NB4 (cell line): ENCODE measurements at places on chromosomes 6 and 20.

DNA sequence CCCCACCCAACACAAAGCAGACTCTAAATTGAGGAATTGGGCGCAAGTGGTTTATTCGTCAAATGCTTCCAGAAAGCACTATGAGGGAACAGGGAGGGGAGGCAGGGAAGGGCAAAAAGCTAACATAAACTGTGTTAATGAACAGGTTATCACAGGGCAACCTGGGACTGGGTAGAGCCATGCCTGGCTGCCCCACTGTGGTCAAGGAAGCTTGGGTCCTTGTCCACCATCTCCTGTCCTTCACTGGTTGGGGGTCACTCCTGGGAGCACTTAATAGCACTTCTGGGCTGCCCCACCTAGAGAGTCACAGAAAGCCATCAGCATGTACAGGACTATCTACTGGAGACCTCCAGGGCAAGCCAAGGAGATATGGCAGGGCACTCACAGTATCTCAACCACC lies 102.3 kb downstream of the LINC00237 start:
- no peak for DNase-seq

DNA sequence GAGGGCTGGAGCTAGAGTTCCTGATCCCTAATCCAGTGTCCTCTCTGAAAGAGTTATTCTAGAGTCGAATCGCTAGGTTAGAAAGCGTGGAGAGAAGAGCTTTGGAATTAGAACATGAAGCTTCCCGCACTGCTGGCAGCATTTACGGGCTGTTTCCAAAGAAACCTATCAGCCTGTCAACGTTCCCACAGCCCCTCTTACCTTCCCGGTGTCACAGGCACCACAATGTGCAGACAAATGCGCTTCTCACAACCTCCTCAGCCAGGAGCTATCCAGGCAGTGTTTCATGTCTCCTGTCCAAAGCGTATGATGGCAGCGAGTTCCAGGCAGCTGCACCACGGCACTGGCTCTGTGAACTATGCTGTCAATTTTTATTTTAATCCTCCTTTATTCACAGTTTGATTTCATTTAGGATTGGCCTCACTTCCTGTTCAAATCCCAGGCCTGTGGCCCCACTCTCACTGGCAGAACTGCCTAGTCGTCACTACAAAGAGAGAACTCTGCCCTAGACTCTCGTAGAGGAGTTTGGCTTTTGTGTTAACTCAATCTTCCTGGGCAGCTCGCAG lies 322.8 kb upstream of the SOX4 start:
- no peak for DNase-seq

GRCh38 chr6:128513878-128514277 lies 6.5 kb downstream of the PTPRK start:
- DNase-seq, result no peak

DNA sequence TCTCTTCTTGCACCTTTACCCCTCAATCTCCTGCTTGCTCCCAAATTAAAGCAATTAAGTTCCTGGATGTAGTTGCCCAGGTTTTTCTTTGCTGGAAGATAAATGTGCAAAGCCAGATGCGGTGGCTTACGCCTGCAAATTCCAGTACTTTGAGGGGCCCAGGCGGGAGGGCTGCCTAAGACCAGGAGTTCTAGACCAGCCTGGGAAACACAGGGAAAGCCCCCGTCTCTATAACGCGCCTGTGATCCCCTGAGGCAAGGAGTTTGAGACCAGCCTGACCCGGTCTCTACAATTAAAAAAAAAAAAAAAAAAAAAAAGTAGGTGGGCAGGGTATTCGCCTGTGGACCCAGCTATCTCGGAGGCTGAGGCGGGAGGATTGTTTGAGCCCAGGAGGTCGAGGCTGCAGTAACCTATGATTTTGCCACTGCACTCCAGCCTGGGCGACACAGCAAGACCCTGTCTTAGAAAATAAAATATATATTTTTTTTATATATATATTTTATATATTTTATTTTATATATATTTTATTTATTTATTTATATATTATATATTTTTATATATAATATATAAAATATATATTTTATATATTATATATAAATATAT lies 461 bp upstream of the DCDC2 start:
- peak; percentile 5 for DNase-seq

DNA sequence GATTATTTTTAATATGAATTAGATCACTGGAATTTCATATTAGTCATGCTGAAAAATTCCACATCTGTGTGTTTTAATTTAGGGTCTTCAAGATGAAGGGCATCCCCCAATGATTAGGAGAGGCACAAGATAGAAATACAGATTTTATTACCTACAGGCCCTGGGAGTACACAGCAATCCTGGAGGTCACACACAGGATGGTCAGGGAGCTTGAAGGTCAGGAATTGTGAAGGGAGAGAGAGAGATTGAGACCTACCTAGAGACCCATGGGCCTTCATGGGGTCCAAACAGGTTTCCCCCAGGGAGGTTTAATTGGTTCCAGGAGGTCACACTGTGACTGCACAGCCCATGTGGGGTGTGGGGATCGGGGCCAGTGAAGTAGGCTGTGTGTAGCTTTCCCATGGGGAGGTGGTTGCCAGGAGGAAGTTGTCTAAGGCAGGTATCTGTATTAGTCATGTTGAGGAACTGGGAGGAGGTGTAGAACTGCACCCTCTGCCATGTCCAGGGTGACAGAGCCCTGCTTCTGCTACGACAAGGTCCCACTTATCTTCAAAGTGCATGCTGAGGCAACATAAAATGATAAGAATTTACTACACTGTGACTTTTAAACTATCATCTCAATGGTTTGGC lies 18.3 kb downstream of the SNX9 start:
- DNase-seq, result peak; percentile 39
